Tibial artery (tissue), 4 donors: ENCODE measurements at places on chromosomes 12 and 14.

DNA sequence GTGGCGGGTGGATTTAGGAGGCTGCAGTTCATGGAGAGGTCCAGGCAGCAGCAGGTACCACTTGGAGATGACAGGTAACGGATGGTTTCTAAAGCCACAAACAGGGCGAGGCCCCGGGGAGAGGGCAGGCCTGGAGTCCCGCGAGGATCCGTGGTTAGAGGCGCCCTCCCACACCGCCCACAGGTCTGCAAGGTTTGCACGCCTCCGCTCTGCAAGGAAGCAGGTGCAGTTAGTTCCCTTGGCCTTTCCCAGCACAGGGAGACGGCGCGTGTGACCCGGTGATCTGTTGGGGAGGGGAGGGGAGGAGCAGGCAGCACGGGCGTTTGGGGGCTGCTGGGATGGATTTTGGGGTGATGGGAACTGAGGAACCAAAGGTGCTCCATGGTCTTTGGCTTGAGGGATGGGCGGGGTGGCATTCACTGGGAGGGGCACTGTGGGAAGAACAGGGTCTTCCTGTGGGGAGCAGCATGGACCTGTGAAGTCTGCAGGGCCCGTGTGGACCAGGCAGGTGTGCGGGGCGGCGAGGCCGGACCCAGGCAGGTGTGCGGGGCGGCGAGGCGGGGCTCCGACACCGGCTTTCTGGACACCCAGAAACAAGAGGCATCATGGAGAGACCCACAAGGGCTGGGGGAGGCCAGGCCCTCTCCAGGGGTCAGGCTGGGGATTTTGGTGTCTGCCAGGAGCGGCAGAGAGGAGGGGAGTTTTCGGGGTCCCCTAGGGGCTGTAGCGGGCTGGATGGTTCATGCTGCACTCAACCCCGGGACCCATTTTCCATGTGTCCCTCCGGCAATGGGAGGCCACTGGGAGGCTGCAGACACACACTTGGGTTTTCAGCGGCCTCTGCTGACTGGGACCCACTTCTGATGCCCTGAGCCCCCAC is 29.1 kb downstream of the NOC4L start:
- DNase-seq: no peak

DNA sequence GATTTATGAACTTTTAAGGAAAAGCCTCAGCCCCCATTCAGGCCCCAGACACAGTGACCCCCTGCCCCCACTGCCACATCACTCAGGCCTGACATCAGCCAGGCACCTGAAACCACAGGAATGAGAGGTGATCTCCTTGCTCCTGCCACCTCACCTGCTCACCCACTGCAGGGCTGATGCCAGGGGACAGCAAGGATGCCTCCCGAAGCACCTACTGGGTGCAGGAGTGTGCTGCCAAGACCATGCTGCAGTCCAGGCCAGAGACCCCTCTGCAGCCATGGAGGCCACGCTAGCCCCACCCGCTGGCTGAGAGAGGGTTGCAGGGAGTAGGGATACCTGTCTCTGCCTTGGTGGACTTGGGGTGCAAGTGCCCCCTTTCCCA is 18.6 kb upstream of the KRT7 start:
- DNase-seq: no peak

GRCh38 chr14:89107626-89108025 is 283.2 kb downstream of the TTC8 start:
- no peak for DNase-seq

- DNase-seq: no peak
These were observed 36.7 kb upstream of the TMCC3 start for GRCh38 chr12:94686834-94687628.

- DNase-seq: peak; percentile 7
These were observed 8.8 kb upstream of the AMHR2 start for GRCh38 chr12:53414756-53415417.
